NCI-H446 (cell line): ENCODE measurements at places on chromosomes 2 and 18.

DNA sequence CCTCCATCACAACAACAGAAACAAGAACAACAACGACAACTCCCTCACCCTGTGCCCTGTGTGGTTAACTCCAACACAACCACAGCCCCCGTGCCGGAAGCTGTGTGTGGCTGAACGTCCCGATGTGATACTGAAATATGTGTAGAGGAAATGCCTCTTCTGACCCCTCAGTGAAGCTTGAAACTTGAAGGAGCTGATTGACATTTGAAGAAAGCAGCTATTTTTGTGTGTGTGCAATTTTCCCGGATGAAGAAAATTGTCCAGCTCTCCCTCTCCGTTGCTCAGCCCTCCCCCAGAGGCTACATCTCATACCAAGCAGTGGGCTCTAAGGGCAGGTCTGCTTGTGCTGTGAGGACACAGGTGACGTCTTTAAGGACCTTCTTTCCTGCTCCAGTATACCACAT, 173.8 kb downstream of the ICOS start:
- DNase-seq, result no peak

DNA sequence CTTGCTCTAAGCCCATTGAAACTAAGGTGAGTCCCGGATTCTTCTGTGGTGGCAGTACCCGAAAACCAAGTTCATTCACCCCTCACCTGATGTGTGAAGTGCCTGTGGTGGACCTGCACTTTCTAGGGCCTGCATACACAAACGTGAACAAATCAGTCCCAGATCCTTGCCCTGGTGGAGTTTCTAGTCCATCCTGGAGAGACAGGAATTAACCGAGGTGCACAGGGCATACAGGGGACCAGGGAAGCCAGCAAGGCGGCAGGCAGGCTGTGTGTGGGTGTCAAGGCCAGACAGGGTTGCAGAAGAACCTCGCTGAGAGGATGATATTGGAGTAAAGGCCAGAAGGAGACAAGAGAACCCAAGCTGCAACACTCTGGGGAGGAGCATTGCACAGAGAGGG, 106.1 kb downstream of the SMIM21 start:
- no peak for DNase-seq

DNA sequence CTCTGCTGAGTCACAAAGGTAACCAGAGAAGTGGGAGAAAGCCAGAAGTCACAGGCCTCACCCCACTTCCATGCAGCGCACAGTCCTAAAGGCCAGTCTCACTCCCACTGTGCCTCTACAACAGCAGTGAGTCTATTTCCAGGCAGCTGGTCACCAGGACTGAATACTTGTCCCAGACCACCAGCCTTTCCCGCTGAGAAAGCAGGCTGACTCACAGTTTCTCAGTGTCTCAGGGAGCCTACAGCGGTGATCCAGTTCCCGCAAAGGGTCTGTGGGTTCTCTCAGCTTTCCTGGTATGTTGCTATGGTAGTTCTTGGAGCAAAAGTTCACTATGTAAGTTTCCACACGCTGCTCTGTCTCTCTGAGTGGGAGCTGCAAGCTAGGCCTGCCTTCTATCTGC, 622.5 kb downstream of the RNF144A start:
- no peak for DNase-seq

GRCh38 chr2:220071696-220072095, 444.3 kb downstream of the SLC4A3 start:
- no peak for DNase-seq

DNA sequence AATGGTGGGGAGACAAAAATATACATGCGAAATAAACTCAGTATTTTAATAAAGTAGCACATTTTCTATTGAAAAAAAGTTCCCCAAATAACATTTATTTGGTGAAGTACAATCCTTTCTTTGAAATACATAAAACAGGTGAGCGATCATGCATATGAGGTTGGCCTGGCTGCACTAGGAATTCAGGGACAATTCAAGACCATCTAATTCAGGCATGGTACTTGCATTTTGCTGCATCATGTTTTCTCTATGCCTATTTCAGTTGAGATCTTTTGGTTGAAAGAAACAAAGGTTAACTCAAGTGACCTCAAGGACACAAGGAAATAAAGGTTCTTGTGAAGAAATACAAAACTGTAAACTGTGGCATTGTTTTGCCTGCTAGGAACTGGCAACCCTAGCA, 19.8 kb upstream of the TAF4B start:
- no peak for DNase-seq

DNA sequence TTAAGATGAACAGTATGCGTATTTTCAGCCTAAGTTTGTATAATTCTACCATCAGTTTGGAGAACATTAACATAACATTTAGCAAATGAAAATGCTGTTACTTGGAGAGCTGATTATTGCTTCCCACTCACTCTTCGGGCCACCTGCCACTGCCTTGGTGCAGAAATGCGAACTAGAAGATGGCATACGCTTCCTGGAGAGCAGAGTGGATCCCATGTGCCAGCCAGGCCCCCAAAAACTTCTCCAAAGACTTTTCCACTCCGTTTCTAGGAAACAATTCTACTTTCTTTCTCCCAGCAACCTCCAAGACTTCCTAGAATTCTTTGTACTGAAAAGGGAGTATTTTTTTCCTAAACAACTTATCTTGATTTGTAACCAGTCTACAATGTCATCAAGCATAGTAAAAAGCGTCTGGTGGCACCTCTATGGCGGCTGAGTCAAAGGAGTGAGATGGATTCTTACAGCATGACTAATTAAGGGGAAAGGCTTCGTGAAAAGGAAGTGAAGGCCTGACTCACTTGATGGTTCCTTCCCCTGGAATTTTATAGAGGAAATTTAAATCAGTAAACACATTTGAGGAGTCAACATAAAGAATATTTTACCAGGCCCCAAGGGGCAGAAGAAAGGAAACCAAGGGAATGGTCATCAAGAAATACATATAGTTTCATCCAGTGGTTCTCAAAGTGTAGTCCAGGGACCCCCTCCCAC, 36.6 kb downstream of the FEZ2 start:
- DNase-seq, result no peak

GRCh38 chr2:150007815-150008430, 420.3 kb upstream of the MMADHC start:
- no peak for DNase-seq

DNA sequence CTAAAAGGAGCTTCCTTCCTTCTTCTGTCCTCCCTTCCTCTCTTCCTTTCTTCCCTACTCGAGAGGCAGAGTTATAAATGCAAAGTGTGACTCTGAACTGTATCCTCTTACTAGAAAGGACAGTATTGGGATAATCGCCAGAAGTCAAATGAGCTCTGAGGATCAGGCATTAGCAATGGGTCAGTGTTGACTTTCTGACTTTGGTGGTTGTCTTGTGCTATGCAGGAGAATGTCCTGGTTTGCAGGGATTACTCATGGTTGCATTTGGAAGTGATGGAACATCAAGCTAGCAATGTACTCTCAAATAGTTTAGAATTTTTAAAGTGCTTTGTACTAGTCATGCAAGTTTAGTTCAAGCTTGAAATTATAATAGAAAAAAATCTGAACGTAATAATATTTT, 115.6 kb downstream of the TXNL1 start:
- DNase-seq, result no peak

GRCh38 chr2:15642815-15643500, 51.3 kb downstream of the DDX1 start:
- DNase-seq, result no peak

- DNase-seq, result no peak
Observed at GRCh38 chr2:128326346-128326745, 7.7 kb upstream of the HS6ST1 start.

- DNase-seq, result no peak
Observed at GRCh38 chr2:44191739-44192138, 23.1 kb downstream of the PPM1B start.

DNA sequence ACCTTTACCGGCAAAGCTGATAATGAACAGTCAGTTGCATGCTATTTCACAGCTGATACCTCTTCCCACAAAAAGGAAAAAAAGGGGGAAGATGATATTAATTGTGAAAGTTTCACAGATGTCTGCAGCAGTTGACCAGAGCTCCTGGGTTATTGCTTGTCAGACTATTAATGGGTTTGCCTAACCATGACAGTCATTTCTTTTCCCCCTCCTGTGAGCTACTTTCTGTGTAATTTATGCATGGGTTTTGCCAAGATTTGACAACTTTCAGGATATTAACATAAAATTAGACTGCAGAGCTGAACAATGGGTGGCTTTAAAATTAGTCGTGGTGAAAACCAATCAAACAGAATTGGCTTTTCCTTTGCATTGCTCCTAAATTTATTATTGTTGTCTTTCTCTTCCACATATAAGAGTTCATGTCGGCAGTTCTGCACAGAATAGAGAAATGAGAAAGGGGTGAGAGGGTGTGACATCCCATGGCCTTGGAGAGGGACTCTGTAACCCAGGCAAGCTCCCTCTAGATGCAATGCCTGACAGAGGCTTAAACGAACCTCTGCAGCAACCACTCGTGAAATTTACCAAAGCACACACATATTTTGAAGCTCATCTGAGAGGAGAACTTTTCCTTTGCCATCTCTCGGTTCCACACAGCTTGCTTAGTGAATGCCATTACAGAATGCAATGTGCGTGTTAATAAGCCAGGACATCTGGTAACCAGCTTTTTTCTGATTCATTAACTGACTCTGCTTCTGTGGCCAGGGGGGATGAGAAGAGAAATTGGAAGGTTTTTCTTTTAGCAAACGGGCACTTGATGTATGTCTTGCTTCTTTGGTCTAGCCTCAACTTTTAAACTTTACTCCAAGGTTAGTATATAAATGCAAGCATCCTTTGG, 82.2 kb upstream of the ITGA4 start:
- DNase-seq, result peak; percentile 35

DNA sequence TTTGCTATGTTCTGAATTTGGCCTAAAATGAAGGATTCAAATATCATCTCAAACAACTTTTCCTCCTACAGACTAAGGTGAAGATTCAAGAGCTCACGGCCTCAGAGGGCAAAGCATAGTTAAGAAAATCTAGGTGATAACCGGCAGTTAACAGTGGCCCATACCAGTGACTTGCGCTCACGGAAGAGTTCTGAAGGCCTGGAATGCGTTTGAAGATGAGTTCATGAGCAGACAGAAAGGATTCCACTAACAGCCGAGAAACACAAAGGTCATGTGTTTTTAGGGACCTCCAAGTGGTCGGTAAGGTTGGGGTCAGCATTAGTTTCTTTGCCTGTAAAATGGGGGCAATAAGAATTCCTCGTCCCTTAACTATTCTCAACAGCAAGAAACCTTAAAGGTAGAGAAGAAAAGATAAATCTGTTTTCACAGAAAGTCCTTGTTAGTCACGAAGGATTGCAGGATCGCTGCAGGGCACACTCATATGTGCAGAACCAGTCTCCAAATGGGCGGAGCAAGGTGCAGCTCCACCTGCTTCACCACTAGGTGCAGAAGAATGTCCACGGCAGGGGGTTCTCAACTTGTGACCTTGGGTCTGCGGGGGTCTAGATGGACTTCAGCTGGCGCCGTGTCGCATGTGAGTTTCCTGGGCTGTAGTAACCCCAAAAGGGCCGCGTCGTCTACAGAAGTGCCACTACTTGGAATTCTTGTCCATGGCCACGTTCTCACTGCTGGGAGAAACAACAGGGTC, 708 bp upstream of the RPIA start:
- no peak for DNase-seq
